ENCODE measurements at places on chromosomes 16 and 17.

DNA sequence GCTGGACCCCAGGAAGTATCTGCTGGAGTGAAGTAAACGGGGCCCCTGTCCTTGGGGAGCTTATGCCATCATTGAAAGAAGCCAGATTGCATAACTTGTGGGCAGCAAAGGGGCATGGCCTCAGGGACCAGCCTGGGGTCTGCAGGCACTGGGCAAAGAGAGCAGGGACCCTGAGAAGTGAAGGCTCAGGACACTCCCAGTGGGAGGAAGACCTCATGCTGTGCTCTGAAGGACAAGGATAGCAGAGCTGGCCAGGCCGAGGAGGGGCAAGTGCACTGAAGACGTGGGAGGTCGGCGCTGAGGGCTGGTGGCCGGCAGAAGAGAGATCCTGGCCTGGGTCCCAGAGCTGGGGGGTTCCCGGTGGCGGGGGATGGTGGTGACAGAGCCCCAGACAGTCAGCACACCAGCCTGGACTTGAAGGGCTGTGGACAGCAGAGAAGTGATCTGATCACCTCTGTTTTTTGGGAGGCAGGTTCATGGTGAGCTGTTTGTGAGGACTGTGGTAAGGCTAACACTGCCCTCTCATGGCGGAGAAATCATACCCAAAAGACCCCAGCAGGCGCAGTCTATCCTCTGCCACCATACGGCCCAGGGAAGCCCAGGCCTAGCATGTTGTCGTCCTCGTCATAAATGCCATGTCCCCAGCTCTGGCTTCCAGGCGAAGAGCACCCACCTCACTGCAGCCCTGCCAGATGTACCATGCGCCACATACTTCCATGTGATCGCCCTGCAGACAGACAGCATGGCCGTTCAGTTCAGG is 7.1 kb upstream of the CNP start:
- DNase-seq: no peak

DNA sequence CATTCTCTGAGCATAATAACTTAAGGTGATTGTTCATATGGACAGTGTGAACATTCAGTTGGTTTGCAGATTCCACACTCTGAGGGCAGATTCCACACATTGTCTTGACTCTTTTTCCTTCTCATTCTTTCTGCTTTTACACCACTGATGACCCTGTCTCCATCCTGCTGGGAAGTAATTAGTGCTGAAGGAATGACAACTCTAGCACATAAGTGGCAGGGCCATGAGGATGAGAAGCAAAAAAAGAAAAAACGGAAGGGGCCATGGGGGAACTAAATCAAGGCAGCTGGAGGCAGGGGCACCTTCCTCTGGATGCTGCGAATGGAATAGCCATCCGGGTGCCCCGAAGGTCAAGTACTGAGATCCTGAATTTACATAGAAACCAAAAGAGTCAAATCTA is 944.0 kb downstream of the KCNJ2 start:
- DNase-seq: no peak

- no peak for DNase-seq
These were observed 25.5 kb downstream of the MYO18A start for GRCh38 chr17:29154516-29155226.

- DNase-seq: no peak
These were observed 85.3 kb upstream of the PLCG2 start for GRCh38 chr16:81693744-81694303.

- no peak for DNase-seq
These were observed 148.0 kb upstream of the TNRC6C start for GRCh38 chr17:77810536-77810935.

- no peak for DNase-seq
These were observed 21.8 kb downstream of the CACNA1H start for GRCh38 chr16:1174477-1175357.

DNA sequence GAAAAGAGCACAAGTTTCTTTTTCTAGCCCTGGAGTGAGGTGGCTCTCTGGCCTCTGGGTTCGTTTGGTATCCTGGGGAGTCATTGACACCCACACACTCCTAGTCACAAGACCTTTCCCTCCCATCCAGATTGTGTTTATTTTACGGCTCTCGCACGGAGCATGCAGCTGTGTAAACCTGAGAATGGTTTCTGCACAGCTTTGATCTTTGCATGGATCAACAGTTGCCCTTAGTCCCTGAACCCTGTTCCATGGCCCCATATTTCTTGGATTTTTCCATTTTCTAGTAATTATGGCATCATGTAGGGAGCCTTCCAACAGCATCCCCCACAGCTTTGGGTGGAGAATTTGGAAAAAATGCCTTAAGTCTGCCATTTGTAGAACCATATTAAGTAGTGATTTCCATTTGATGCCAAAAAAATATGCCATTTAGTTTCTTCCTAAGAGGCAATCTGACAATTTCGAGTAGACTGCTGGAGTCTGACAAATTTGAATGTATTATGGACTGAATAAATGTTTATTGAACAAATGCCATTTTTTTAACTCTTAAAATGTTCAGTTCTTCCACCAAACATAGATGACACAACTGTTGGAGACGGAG is 197.7 kb downstream of the WWOX start:
- no peak for DNase-seq

Measured in stimulated activated CD4-positive, alpha-beta T cell treated with anti-CD3 and anti-CD28 coated beads, Interleukin-4, amount 100 ng/mL, for 48 hours (primary cell).